NCI-H2081 (cell line): ENCODE measurements at places on chromosomes 4 and X.

GRCh38 chr4:99002279-99002678, 6.8 kb downstream of the METAP1 start:
- DNase-seq = no peak

GRCh38 chr4:140109292-140109691, 44.7 kb downstream of the MAML3 start:
- DNase-seq = no peak

GRCh38 chrX:97968376-97969163, 1084.9 kb downstream of the RPA4 start:
- DNase-seq = no peak

GRCh38 chr4:122673252-122673651, 52.4 kb upstream of the IL21 start:
- DNase-seq = no peak

- no peak for DNase-seq
Measured at GRCh38 chr4:110660755-110661154, 37.9 kb upstream of the PITX2 start.

- DNase-seq = no peak
Measured at GRCh38 chr4:123345137-123345934, 51.3 kb upstream of the SPRY1 start.

- no peak for DNase-seq
Measured at GRCh38 chrX:144681501-144681900, 565.8 kb upstream of the SPANXN1 start.

- no peak for DNase-seq
Measured at GRCh38 chr4:154960476-154960875, 179.4 kb downstream of the RBM46 start.

- DNase-seq = no peak
Measured at GRCh38 chr4:42824278-42824977, 68.1 kb upstream of the GRXCR1 start.

DNA sequence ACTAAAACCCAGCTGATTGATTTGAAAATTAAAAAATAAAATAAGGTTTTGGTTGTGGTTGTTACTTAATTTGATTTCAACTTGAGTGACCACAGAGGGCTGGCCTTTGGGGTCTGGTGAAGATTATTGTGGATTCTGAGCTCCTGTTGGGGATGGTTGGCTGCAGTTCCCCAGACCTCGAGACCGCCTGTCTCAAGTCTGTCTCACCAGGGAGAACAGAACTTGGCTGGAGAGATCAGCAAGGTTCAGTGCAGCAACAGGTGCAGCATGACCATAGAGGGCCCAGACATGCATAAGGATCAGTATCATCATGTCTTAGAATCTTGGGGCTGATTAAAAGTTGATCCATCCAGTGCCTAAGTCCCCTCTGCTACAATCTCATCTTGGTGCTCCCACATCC, 491.9 kb downstream of the BCOR start:
- DNase-seq = no peak
